ENCODE measurements at places on chromosomes 4 and X.

- DNase-seq = no peak
Measured at GRCh38 chr4:153275380-153276276, 68.9 kb upstream of the MND1 start.

DNA sequence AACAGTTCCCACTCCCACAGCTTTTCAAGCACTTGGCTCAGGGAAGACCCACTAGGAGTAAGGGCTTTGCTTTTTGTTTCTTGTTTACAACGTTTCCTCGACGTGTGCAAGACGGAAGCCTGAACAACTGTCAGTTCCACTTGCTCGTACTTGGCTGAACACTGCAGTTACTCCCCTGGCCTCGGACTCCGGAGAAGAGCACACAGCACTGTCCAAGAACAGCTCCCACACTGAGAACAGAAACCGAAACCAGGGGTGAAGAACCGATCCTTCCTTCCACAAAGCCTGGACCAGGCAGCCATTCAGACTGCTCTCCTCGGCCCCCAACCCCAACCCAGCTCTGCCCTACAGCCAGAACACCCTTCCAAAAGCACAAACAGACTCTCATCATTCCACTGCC, 25.5 kb downstream of the IRF2 start:
- no peak for DNase-seq

- no peak for DNase-seq
Measured at GRCh38 chr4:84482564-84483563, 16.2 kb downstream of the NKX6-1 start.

GRCh38 chr4:32485956-32486355, 1765.8 kb downstream of the PCDH7 start:
- DNase-seq = no peak

GRCh38 chrX:47093248-47093647, 15.0 kb downstream of the RGN start:
- DNase-seq = no peak

DNA sequence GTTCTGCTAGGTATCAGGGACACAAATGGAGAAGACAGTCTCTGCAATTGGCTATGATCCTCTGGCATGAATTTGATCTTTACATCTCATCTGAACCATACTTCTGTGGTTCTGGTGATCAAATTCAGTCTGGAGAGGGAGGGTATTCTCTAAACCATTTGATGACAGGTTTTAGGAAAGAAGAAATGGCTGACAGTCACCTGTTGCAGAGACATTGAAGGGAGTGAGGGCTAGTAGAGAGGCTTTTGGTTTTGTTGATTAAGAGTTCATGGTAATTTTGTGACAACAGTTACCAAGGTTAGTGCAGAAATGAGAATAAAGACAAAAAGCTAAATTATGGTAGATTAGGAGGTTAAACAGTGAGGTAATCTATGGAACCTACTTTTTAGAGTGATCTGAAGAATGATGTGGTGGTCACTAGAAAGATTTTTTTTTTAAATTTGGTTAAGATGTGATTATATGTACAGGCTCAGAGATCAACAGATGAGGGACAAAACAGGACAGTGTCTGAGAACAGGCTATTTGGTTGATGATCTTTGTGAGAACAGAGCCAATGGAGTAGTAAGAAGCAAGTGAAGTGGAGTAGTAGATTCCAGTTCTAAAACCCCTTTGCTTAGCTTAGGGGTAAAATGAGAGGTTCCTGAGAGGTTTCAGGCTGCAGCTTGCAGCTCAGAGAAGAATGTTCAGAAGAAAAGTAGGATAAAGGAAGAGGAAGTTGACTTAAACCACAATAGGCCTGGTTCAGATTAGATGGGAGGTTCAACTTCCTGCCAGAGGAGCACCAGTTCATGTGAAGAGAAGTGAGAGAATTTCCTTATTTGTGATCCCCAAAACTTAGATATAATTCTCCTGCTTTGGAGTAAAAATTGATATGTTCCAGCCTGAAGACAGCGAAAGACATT, 34.7 kb downstream of the VSIG4 start:
- DNase-seq = no peak

- no peak for DNase-seq
Measured at GRCh38 chrX:5399403-5399802, 829.3 kb downstream of the NLGN4X start.

DNA sequence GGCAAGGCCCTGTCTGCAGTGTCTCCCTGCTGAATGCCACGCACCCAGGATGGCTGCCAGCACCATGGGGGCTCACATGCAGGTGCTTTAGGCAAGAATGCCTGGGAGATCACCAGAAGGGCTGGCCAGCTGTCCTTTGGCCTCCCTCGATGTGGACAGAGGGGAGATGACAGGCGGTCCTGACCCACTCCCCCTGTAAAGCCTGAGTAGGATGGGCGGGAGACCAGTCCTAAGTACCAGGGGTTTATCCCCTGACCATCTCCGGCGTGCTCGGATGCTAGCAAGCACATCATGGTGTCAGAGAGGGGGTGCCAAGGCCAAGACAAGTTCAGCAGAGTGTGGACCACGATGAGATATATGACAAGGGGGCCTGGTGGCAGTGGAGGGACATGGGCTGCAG, 5.3 kb downstream of the PDZD4 start:
- DNase-seq = no peak

- no peak for DNase-seq
Measured at GRCh38 chrX:46461660-46462191, 83.5 kb downstream of the ZNF674 start.

GRCh38 chrX:5730556-5730955, 498.1 kb downstream of the NLGN4X start:
- DNase-seq = no peak
